ENCODE measurements at places on chromosomes 6 and 20.

GRCh38 chr6:112227992-112228391 is 26.4 kb downstream of the LAMA4 start:
- DNase-seq: no peak

DNA sequence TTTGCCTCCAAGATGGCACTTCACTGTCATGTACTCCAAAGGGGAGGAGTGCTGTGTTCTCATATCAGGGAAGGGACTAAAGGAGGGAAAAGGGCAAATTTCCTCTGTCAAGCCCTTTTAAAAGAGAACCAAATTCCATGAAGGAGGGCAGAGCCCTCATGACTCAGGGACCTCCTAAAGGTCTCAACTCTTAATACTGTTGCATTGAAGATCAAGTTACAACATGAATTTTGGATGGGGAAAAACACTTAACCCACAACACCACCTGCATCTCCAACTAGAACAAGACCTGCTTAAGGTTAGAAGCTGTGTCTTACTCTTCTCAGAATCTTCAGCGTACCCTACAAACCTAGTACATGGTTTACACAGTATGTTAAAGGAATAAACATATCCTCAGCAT is 23.7 kb upstream of the FBXO30 start:
- no peak for DNase-seq

DNA sequence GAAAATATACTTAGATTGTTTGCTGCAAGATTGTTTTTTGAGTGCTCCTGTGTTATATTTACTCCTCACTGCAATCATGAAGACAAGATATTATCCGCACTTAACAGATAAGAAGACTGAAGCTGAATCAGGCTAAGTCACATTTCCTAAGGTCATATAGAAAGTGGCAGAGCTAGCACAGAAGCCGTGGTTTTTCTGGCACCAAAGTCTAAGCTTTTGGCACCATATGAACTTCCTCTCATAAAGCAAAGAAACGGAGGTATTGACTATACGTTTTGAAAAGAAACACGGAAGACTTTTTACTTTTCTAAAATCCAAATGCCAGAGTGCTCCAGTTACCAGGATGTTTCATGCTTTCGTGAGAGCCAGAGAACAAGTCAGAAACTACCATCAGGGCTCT is 9.3 kb upstream of the DTD1 start:
- DNase-seq: no peak

DNA sequence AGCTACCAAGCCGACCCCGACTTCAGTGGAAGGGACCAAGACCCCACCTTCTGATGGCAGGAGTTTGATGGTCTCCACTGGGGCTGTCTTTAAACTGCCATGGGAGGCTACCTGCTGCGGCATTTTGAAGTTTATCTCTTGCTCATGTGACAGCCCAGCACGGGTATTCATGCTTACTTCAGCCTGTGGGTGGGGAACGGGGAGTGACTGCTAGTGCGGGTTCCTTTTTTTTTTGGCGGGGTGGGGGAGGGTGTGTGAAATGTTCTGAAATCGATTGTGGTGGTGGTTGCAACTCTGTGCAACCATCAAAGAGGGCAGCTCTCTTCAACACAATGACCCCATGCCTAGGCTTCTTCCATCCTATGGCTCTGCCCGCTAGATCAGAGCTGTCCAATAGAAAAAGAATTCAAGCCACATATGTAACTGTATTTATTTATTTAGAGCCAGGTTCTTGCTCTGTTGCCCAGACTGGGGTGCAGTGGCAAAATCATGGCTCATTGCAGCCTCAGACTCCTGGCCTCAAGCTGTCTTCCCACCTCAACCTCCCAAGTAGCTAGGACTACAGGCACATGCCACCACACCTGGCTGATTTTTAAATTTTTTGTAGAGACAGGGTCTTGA is 53.7 kb downstream of the PPP1R16B start:
- DNase-seq: peak; percentile 45

DNA sequence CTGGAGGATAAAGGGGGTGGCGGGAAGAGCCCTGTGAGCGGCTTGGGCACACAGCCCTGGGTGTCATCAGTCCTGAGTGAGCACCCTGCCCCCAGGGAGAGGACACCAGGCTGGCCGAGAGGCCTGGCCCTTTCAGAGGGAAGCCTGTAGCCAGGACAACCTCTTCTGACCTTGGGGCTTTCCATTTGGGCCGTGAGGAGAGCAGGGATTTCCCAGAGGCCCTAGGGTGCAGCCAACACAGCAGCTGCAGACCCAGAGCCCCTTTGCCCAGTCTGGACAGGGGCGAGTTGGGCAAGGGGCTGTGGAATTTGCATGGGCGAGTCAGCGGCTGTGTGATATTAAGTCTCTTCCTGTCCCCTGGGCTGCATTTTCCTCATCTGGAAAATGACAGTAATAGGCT is 6.3 kb downstream of the MAP1LC3A start:
- DNase-seq: no peak

- no peak for DNase-seq
Measured at GRCh38 chr6:16181439-16182297, 52.8 kb downstream of the MYLIP start.

- DNase-seq: no peak
Measured at GRCh38 chr6:85983032-85983659, 340.5 kb upstream of the SYNCRIP start.

GRCh38 chr6:106469882-106470281 is 109.4 kb downstream of the CRYBG1 start:
- DNase-seq: no peak

DNA sequence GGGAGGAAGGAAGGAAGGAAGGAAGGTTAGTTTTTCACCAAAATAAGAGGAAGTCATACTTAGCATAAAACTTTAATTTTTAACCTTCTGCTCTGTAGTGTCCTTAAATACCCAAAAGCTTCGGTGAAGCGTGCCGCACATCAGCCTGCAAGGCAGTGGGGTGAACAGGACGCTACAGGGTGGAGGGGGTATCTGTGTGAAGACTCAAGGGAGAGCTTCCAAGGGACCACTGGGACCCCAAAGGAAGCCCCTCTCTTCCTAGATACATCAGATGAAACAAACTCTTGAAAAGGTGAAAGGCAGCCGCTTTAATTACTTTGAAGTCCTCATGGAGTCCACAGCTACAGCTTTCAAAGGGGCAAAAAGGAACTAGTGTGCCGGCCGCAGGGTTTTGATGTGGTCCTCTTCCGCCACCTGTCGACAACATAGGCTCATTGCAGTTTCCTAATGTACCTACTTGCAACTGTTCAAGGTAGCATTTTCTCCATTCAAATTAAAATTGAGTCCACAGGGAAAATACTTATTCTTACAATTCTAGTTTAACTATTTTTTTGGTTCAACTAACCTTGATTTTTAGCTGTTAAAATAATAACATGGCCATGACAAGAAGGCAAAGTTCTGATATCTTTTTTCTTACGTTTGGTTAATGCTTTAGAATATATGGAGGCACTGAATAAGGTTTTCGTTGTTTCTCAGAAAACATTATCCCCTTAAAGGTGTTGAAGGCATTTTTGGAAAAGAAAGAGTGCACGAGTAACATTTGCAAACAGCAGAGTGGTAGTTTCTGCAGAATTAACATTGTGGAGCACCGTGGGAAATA is 135.0 kb upstream of the RIPOR2 start:
- DNase-seq: peak; percentile 89

DNA sequence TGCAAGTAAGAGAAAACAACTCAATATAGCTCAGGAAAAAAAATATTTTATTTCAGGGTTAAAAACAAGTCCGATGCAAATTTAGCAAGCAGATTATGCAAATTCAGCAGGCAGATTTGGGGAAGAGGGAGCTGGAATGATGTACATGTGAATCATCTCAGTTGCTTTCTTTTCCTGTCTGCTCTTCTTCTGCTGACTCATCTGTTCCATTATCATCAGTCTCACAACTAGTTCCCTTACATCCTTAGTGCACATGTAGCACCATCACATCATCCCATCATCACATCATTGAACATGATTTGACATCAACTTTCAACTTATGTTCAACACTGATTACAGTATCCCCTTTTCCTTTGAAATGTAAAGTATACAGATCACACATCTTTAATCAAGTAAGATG is 11.5 kb upstream of the DEFB113 start:
- no peak for DNase-seq

DNA sequence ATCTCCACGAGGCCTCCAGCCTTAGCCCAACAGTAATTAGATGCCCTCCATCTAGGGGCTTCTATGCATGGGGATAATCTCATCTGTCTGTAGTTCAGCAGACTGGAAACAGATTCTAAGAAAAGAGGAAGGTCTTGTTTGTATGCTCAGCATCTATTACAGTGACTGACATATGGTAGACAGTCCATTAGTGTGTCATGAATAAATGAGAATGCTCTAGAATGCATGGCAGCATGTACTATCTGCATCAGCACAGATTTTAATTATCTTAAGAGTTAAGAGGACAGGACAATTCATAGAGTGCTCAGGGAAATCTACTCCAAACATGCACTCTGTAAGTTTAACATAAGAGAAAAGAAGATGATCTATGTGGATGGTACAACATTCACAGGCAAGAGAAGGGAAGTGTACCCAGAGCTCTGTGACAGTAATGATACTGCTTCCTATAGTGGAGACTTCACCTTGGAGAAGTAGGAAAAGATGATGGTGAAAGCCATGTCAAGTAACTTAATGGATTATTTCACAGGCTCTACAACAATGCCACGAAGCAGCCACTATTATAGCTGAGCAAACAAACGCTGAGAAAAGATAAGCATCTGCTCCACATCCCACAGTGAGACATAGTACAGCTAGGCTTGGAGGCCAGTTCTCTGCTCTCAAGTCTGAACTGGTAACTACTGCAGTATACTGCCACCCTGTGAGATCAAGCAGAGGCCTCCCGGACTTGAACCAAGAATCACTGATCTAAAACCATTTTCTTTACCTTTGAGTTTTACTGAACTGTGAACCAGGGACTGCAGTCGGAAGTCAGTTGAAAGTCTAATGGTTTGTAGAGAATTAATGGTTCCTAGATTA is 309.2 kb upstream of the SPTLC3 start:
- DNase-seq: no peak

DNA sequence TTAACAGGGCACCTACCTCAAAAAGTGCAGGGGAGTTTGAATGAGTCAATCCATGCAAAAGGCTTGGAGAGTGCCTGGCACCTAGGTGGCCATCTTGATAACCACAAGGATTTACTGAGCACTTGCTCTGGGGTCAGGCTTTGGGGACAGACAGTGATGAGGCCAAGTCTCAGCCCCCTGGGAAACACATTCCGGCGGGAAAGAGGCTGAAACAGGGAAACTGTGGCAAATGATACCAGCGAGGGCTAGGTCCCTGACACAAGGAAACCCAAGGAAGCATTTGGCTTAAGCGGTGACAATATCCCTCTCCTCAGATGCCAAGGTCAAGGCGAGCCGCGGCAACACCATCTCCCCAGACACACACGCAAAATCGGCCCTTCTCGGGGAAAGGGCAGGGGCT is 527 bp upstream of the DOK5 start:
- no peak for DNase-seq

DNA sequence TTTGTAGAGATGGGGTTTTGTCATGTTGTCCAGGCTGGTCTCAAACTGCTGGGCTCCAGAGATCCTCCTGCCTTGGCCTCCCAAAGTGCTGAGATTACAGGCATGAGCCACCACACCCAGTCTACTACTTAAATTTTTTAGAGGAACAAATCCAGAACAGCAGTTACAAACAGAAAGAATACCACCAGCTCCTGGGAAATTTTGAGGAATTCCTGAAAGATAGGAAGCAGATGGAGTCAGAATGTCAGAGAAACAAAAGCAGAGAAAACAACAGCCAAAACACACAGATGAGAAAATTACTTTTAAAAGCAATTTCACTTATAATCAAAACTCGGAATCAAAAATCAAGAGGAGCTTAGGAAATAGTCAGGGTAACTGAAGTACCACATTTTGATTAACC is 543.3 kb upstream of the MARCKS start:
- DNase-seq: no peak

DNA sequence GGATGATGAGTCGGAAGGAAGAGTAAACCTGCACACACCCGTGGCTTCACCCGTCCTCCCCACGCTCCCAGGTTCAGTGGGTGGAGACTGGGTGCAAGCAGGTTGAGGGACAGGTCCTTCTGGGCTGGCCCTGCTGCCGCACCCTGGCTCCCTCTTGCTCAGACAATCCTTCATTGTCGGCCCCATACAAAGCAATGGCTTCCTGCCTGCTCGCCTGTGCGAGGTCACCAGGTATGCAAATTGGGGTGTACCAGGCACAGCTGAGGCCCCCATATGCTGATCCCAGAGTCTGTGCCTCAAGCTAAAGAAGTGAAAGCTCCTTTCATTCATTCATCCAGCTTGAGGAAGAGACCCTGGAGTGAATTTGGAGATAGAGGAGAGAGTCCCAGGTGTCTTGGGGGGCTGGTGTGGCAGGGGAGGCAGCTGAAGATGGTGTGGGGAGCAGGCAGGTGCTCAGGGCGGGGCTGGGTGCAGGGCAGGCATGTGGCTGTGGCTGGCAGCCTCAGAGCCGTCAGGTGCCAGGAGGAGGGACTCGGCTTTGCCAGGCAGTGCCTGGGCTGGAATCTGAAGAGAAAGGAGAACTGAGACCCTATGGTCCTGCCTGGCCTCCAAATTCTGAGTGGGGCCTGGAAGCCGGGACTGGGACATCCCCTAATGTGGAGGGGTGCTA is 4.7 kb downstream of the SLCO4A1 start:
- no peak for DNase-seq

DNA sequence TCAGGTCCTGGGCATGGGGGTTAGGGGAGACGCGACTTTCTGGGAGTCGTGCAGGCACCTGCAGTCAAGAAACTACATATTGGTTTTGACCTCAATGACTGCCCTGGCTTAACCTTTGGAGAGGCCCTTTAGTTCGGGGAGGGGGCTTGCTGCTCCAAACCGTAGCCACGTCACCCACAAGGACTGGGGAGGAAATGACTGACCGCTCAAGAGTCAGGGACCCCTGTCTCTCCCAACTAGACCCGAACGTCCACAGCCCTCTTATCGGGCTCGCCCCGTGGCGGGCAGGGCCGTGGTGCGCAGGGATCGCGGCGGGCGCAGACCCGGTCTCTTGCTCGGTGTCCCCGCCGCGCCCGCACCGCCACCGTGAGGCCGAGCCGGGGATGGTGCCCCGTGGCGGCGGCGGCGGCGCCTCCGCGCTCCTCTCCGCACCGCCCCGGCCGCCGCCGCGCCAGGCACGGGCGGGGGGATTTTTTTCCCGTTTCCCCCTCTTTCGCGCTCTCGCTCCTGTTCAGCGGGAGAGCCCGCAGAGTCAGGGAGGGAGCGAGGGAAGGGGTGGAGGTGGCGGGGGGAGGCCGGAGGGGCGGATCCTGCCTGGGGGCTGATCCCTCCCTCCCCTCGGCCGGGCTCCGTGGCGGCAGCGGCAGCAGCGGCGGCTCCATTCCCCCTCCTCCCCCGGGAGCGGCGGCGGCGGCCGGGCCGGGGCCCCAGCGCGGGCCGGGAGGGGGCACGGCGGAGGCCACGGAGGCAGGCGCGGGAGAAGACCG is at the start of gene BRPF3:
Gene BRPF3, plus strand, starts transcription at position 632 of the 767 bp plus-strand sequence. CDS start 3,579 bp downstream, outside the sequence.
- DNase-seq: peak; percentile 70

GRCh38 chr20:44780226-44780625 is 30.1 kb downstream of the RIMS4 start:
- DNase-seq: peak; percentile 56

DNA sequence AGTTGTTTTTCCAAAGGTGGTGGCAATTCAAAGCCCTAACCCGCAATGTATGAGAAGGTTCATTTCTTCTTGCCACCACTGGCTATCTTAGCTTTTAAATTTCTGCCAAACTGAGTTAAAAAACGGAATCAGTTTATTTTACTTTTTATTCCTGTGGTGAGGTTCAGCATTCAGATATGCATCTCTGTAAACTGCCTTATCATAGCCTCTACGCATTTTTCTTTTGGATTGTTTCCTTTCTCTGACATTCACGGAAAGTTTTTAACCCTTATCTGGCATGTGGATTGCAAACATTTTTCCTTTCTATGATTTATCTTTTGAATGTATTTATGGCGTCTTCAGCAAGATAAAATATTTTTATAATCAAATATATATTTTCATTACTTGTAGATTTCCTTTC is 37.7 kb downstream of the AK9 start:
- no peak for DNase-seq

GRCh38 chr6:137148306-137149034 is 25.0 kb downstream of the IL22RA2 start:
- no peak for DNase-seq
